Activated CD4-positive, alpha-beta T cell treated with anti-CD3 and anti-CD28 coated beads, Interleukin-2, amount 50 U/mL, for 4 hours (primary cell): ENCODE measurements at places on chromosomes 1 and 21.

GRCh38 chr21:21187579-21187978, 189.4 kb downstream of the NCAM2 start:
- no peak for DNase-seq

- no peak for DNase-seq
These were observed 6.6 kb downstream of the AJAP1 start for GRCh38 chr1:4660917-4661594.

- DNase-seq = no peak
These were observed 230.3 kb upstream of the USP24 start for GRCh38 chr1:55445416-55445815.

- no peak for DNase-seq
These were observed 51.9 kb upstream of the C8B start for GRCh38 chr1:57017717-57018116.

GRCh38 chr1:92410706-92411105, 76.0 kb downstream of the GFI1 start:
- DNase-seq = peak; percentile 25

DNA sequence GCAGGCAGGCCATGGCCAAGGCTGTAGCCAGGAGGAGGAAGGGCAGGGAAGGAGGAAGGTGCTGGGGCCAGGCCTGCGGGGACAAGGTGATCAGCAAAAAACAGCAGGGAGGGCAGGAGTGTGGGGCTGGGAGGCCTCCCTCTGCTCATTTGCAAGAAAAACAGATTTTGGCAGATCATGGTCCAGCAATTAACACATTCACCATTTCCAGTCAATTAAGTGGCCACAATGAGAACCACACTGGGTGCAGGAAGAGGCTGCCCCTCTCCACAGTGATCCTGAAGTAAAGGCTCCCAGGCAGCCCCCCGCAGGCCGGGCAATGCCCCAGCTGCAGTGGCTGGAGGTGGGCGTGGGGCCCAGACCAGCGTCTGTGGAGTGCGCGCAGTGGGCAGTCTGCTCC, 54.6 kb downstream of the DMRTB1 start:
- DNase-seq = no peak

DNA sequence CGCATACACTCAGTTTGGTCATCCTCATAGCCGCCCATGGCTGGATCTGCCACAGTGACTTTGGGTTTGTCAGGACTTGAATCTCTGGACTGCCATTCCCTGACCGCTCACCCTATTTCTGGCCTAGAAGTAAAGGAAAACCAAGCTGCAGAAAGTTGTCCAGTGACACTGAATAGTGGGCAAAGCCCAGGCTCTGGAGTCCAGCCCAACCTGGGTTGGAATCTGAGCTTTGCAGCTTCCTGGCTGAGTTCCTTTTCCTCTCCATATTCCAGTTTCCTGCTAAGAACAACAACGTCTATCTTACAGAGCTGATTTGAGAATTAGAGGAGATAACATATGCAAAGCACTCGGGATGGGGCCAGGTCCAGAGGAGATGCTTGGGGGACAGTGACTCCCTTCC, 15.6 kb upstream of the EIF4G3 start:
- no peak for DNase-seq

DNA sequence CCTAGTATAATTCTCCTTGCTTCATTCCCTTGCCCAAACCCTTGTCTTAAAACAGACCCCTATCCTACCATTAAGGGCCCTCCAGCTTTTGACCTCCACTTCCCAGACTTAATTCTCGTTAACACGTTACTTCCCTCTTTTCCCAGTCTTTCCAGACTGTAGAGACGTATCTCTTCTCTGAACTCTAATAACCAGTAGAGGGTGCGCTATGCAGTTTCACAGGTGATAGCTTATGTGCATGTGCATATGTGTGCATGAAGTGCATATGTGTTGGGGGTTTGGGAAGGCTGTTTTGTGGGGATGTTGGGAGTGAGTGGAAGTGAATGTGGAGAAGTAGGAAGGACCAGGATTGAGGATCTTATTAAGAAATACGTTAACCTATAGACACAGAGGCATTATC, 78.1 kb upstream of the CCDC190 start:
- no peak for DNase-seq

DNA sequence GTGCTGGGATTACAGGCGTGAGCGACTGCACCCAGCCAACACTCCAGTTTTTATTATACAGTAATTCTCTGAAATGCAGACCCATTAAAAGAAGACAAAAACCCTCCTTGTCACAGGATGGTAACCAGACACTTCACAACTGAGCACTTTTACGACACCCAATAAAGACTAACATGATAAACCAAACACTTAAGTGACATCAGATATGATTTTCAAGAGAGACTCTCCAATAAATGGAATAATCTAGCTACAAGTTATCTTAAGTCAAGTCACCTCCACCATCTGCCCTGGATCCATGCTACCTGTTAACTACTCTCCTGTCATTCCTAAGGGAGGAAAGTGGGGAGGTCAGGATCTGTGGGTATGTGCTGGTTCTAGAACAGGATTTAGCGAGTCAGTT, 5.6 kb downstream of the GNG12 start:
- no peak for DNase-seq

- DNase-seq = no peak
These were observed 14.9 kb downstream of the PROK1 start for GRCh38 chr1:110465814-110466380.

- DNase-seq = no peak
These were observed 4.9 kb downstream of the MTHFR start for GRCh38 chr1:11800756-11801433.

- DNase-seq = no peak
These were observed 17.5 kb downstream of the CFAP45 start for GRCh38 chr1:159882527-159882862.

DNA sequence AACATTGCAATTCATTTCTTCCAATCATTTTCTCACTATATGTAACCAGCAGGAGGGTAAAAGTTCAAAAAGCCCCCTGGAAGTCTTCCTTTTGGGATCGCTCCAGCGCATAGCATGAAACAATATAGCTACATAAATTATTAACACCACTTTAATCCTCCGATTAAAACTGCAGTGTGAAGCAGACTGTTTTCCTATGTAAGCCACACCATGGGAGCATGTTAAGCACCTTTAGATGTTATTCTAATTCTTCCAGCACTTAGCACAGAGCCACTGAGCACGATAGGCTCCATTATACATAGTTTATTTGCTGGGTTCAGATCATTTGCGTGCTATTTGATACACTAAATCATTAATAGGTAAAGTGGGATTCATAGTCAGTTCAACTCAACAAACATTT, 18.4 kb upstream of the GADD45A start:
- no peak for DNase-seq

DNA sequence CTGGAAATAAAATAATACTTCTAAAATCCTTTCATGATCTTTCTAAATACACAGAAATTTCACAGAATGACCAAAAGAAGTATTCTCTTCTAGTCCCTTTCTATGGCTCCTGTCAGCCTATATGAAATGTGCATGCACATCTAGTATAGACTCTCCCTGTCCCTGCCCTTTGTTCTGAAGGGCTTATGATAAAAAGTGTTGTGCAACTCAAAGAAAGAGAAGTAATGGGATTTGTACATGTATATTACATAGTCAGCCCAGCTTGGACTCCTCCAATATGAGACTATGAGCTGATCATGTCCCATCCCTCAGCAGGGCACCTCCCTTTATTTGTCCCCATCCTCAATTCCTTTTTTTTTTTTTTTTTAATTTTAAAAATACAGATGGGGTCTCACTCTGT, 42.1 kb upstream of the LAX1 start:
- no peak for DNase-seq

GRCh38 chr21:16476056-16476825, 746.5 kb downstream of the USP25 start:
- DNase-seq = no peak

- no peak for DNase-seq
These were observed 14.1 kb downstream of the ALPL start for GRCh38 chr1:21523297-21523813.

DNA sequence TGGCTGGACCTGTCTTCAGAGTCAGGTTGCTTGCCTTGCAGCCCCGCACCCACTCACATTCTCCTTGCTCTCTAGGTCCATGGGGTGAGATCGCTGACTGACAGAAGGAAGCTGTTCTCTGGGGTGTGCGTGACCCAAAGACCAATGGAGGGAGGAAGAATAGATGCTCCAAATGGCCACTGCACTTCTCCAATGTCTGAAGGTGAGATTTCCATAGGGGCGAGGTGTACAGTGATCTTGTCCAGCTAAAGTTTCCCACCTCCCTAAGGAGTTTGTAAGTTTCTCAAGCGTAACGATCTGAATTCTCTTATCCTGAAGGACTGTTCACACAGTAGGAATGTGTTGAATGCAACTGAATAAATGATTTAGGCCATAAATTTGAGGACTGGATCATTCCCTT, 211.9 kb upstream of the IRF2BP2 start:
- DNase-seq = no peak
